Activated T-helper 1 cell treated with anti-CD3 and anti-CD28 coated beads, Interleukin-12 subunit alpha, Interleukin-12 subunit beta, Interleukin-2, Interleukin-4 antibody, amounts not matched to agents 30 ng/mL and 10 ng/mL and 1 ng/mL, durations not matched to agents 14 hours and 24 hours and 36 hours (primary cell): ENCODE measurements at places on chromosomes 6 and 20. TPM values are rescaled to one million over a fixed set of nuclear protein-coding genes. Genes with fewer than 3 reads are reported as not detected.
A peak's percentile ranks its signal among the peaks of the same experiment; 100 is the strongest.

The MYH7B gene
- 0.20 and 0.44 TPM in 2 replicates for total RNA-seq

The TAAR8 gene
- not detected in 2 replicates for total RNA-seq

The SIRPD gene
- total RNA-seq, result not detected in 2 replicates

The OR2H1 gene
- not detected in 2 replicates for total RNA-seq

The BLTP3A gene
- 17.2 and 17.8 TPM in 2 replicates for total RNA-seq

The EBF4 gene
- 12.3 and 12.6 TPM in 2 replicates for total RNA-seq

The TNF gene
- total RNA-seq, result 427 and 430 TPM in 2 replicates

The SIRPG gene
- 31.8 and 34.6 TPM in 2 replicates for total RNA-seq

The DCBLD1 gene
- total RNA-seq, result 3.9 and 4.5 TPM in 2 replicates

The TFAP2A gene
- not detected in 2 replicates for total RNA-seq

The LY6G5C gene
- total RNA-seq, result 4.7 and 4.9 TPM in 2 replicates

DNA sequence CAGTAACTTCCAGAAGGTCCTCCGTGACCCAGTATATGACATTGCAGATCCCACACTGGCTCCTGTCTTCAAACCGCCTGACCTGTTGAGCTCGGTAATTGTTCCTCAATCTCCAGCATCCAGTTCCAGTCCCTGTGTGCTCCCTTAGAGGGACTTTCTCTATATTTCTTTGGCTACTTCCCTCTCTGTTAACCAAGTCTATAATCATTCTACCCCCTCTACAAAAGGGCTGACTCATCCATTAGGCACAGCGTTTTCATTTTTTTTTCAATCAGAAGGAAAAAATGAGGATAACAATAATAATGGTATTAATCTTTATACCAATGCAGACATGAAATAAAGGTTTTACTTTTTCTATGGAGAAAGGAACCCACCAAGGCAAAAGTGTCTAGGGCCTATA is 69.3 kb downstream of the FAM229B start:
- no peak for DNase-seq
- H3K36me3 ChIP-seq, result no peaks in the 10 kb centered on the region
- H3K27me3 ChIP-seq, result peaks cover 35% of the 10 kb centered on the region

GRCh38 chr6:109389650-109390274 is 7.5 kb upstream of the CD164 start:
- H3K27me3 ChIP-seq, result peaks cover 9% of the 10 kb centered on the region
- H3K4me3 ChIP-seq, result no peak overlapping the region
- H3K36me3 ChIP-seq, result no peaks in the 10 kb centered on the region
- H3K27ac ChIP-seq, result no peak overlapping the region

- H3K36me3 ChIP-seq, result peaks cover 2% of the 10 kb centered on the region
- no peak for DNase-seq
- H3K4me1 ChIP-seq, result peaks cover 43% of the 10 kb centered on the region
- H3K27me3 ChIP-seq, result peaks cover 88% of the 10 kb centered on the region
Observed at GRCh38 chr6:28211840-28212509, 13.1 kb upstream of the ZSCAN9 start.

DNA sequence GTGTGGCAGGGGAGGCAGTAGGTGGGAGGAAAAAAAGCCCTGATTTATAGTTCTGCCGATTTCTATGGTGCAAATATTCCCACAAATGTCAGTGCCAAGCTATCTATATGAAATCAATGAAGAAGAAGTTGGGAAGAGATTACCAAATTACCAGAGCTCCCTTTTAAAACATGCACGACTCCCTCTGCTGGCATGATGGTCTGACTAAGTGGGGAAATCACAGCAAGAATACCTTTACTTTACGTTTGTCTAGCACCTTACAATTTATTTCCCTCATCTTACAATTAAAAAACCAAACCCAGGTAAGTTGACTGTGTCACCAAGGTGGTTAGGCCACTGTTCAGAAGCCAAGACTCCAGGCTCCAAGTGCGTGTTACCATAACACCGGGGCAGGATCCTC is 55.6 kb downstream of the AGPAT4 start:
- no peak for DNase-seq
- H3K36me3 ChIP-seq, result peaks cover 10% of the 10 kb centered on the region
- H3K4me3 ChIP-seq, result no peak overlapping the region
- H3K27ac ChIP-seq, result no peak overlapping the region

GRCh38 chr6:166112580-166112979 is 55.1 kb downstream of the TBXT start:
- no peaks in the 10 kb centered on the region for H3K36me3 ChIP-seq
- no peaks in the 10 kb centered on the region for H3K4me1 ChIP-seq
- DNase-seq, result no peak
- no peak overlapping the region for H3K27ac ChIP-seq
- peaks cover 9% of the 10 kb centered on the region for H3K27me3 ChIP-seq

DNA sequence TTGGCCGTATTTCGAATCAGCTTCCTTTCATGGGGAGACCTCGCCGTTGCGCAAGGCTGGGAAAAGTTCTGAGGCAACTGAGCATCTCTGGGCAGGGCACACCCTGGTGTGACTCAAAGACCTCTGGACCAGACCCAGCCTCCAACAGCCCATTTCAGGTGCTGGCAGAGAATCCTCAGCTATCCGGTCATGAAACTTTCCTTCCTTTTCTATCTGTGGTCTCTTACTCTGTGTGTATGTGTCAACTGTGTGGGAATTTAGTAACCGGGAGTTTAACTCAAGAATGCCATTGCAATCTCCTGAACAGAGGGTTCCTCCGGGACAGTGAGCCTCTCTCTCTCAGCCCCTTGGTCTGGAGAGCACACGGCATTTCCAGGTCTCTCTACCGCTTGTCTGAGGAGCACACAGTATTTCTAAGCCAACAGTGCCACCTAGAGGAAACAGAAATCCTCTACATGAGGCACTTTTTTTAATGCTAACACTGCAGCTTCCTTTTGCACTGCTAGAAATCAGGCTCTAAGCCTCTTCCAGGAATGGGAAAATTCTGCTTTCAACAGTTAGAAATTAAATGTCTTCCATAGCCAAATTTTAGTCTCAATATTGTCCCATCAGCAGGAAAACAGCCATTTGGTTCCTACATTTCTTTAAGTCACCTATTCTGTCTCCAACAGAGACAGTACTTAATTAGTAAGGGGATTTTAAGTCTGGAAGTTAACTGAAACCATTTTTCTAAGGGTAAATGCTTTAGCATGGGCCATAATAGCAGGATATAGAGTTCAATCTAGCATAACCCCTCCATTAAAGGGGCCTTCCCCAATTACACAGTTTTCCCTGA is 32.7 kb downstream of the PLN start:
- no peak overlapping the region for H3K27ac ChIP-seq
- H3K36me3 ChIP-seq, result peaks cover 49% of the 10 kb centered on the region
- H3K4me1 ChIP-seq, result no peaks in the 10 kb centered on the region
- no peaks in the 10 kb centered on the region for H3K27me3 ChIP-seq
- DNase-seq, result no peak
- no peak overlapping the region for H3K4me3 ChIP-seq

DNA sequence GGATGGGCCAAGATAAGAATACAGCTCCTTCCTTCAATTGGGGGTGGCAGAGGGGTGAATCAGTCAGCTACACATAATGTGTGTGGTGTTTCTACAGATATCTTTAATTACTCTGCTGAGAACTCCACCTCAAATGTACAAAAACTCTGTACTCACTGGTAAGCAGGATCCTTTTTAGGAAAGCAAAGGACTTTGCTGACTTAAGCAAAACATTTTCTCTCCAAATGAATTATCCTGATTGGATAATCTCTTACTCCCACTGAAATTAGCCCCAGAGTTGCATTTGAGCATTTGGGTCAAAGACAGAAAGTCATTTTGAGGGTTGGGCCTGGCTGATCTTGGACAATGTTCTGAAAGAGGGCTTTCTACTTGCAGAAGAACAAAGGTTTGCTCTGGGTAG is 13.4 kb downstream of the HLA-G start:
- H3K36me3 ChIP-seq, result no peaks in the 10 kb centered on the region
- no peak overlapping the region for H3K27ac ChIP-seq
- no peak overlapping the region for H3K4me3 ChIP-seq
- peaks cover 23% of the 10 kb centered on the region for H3K4me1 ChIP-seq

GRCh38 chr20:63769891-63770474 is 30.4 kb downstream of the SLC2A4RG start:
- no peaks in the 10 kb centered on the region for H3K4me1 ChIP-seq
- DNase-seq, result no peak
- peaks cover 4% of the 10 kb centered on the region for H3K27me3 ChIP-seq
- no peak overlapping the region for H3K27ac ChIP-seq

DNA sequence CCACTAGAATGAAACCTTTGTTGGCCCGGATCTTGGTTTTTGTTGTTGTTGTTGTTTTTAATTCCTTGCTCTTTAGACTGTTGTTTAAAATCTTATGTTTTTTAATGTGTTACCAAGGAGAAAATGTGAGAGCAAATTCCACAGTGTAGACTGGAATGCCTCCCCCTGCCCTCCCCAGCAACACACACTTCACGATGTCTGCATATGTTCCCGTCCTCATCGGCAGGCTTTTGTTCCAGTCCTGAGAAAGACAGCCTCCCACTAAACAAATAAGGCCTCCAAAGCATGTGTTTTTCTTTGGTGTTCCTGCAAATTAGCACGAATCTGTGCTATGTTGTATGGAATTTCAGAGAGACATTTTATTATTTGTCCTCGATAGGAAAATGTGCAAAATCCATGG is 263.3 kb upstream of the QKI start:
- no peaks in the 10 kb centered on the region for H3K36me3 ChIP-seq
- H3K4me1 ChIP-seq, result no peaks in the 10 kb centered on the region

DNA sequence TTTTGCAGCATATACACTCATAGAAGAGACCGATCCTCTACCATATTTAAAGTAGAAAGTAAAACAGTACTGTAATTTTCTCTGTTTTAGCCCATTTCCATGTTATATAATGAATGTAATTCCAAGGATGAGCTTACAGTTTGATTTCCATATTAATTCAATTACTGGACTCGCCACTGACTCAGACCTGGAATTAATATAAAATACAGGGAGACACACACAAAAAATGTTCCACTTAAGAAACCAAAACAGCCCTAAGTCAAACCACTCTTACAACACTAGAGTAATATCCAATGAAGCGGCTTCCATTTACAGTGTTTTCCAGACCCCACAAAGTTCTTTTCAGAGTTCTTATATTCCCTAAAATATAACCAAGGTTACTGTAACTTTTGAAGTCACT is 110.6 kb downstream of the BACH2 start:
- H3K27me3 ChIP-seq, result no peaks in the 10 kb centered on the region
- DNase-seq, result no peak
- peak overlapping the region; percentile 67 for H3K27ac ChIP-seq
- peaks cover 21% of the 10 kb centered on the region for H3K36me3 ChIP-seq

DNA sequence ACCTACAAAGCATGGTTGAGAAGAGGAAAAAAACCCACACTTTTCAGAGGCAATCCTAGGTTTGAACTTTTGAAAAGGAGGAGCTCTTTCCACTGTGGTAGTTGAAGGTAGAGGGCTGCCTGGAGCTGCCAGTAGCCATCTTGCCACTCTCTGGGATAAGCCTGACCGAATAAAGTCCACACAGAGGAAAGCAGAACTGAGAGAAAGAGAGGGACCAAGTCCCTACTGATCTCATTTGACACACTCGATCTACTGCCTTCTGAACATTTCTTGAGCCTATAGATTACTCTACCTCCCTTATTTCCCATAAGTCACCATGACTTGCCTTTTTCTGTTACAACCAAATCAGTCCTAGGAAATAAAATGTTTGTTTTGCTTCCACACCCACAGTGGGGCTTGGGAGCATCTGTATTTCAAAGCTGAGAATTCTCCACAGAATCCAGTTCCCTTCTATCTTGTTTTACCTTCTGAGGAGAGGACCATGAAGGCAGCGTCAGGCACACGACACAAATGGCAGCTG is 147.0 kb upstream of the PTPRK start:
- no peak overlapping the region for H3K27ac ChIP-seq
- no peak for DNase-seq
- no peaks in the 10 kb centered on the region for H3K4me1 ChIP-seq

DNA sequence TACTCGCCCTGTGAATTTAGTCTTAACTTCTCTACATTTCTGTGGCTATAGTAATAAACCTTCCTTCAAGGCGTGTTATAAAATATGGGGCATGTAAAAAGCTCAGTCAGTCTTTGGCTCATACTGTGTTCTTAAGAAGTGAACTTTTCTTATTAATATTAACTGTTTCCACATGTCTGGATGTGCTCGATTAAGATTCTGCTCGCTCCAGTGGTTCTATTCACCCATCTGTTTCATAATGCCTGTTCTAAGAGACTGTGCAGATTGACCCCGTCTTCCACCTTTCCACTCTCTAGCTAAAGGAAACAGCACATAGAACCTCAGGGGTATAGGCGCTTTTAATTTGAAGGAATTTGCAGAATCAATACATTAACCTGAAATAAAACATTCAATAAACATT is 99.9 kb downstream of the L3MBTL3 start:
- H3K27ac ChIP-seq, result no peak overlapping the region
- H3K4me3 ChIP-seq, result no peak overlapping the region
- H3K36me3 ChIP-seq, result peaks cover 12% of the 10 kb centered on the region
- DNase-seq, result no peak
- H3K4me1 ChIP-seq, result peaks cover 11% of the 10 kb centered on the region

DNA sequence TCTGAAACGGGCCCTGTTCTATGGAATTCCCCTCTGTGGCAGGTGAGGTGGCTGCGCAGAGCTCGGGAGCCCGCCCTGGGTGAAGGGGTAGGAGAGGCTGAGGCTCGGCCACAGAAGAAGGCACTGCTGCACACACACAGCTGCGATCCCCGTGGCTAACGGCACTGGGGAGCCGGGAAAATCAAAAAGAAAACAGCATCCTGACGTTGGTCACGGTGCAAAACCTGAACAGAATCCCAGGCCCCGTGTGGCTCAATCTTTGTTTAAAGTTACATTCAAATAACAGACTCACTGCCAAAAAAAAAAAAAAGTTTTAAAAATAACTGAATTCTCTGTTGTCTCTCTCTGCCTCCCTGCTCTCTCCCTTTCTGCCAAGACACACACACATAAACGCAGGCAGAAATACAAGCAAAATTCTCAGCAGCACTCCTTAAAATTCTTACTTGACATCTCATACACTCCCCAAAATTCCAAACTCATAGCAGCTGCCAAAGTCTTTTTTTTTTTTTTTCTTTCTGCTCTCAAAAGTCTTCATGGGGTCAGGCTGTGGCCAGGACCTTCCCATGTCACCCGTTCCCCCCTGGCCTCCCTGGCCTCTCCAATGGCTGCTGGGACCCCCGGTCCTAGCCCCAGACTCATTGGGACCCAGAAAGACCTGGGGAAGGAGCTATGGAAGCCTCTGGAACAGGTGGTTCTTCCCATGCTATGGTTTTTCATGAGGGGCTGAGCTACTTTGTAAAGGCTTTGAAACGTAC is 248.8 kb downstream of the TTLL2 start:
- H3K27me3 ChIP-seq, result no peaks in the 10 kb centered on the region
- H3K36me3 ChIP-seq, result no peaks in the 10 kb centered on the region
- no peak overlapping the region for H3K27ac ChIP-seq

DNA sequence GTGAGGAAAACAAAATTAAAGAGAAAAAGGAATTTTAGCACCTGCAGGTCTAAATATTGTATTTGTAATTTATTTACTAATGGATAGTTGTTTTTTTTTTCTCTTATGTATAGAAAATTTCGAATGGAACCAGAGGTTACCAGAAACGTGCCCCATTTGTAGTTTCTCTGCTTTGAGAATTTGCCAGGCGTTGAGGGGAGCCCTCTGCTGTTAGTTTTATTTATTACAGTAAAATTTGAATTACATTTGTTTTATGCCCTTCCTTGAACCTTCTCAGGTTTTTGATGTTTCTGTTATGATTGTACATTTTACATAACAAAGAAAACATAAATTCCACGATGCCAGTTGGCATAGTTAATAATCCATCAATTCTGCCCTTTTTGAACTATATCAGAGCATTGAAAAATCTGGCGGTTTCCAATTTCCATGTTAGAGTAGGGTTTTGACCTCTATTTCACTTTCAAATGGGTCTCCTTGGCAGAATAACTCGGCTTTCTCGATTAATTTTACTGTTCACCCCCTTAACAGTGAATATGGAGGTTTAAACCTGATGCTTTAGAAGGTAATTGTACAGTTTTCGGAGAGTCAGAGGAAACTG is 35.1 kb upstream of the RFPL4B start:
- H3K4me3 ChIP-seq, result no peak overlapping the region
- no peak overlapping the region for H3K27ac ChIP-seq
- H3K27me3 ChIP-seq, result peaks cover 11% of the 10 kb centered on the region
- no peaks in the 10 kb centered on the region for H3K36me3 ChIP-seq
- peaks cover 5% of the 10 kb centered on the region for H3K4me1 ChIP-seq
